Non-pigmented ciliary epithelial cell (primary cell): ENCODE measurements at places on chromosomes 2 and 18.

- DNase-seq: no peak
Observed at GRCh38 chr2:114127372-114127771, 237.5 kb downstream of the ACTR3 start.

DNA sequence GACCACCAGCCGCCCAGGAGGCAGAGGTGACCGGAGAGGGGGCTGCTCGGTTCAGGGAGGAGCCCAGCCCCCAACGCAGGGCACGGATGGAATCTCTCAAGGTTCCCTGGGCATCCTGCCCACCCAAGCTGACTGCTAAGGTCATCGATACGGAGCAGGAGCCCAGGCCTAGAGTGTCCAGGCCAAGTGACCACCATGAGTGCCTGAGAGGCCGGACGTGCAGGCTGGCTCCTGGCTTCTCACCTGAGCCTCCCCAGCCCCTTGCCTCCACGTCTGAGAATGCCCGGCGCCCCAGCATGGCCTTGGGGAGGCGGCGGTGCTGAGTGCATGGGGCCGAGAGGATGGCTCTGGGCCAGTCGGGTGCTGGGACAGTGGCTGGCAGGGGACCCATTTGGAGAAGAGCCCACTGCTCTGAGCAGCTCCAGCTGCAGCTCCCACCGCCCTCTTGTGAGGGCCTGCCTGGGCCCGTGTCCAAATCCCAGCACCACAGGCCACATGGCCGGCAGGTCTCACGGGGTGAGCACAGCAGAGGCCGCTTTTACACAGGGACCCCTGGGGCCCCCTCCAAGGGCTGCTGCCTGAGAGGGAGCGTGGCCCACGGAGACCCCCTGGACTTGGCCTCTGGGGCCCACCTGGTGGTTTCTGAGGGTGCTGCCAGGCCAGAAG lies 102.8 kb upstream of the CTDP1 start:
- no peak for DNase-seq

GRCh38 chr18:61738042-61738441 lies 154.8 kb downstream of the RNF152 start:
- no peak for DNase-seq

- no peak for DNase-seq
Observed at GRCh38 chr2:127560931-127561280, 25.4 kb downstream of the MYO7B start.
